Adipocyte (in vitro differentiated cells): ENCODE measurements at places on chromosomes 13 and 19.
A peak's percentile ranks its signal among the peaks of the same experiment; 100 is the strongest.

- DNase-seq = no peak
Observed at GRCh38 chr13:44223770-44224444, 149.7 kb upstream of the SERP2 start.

DNA sequence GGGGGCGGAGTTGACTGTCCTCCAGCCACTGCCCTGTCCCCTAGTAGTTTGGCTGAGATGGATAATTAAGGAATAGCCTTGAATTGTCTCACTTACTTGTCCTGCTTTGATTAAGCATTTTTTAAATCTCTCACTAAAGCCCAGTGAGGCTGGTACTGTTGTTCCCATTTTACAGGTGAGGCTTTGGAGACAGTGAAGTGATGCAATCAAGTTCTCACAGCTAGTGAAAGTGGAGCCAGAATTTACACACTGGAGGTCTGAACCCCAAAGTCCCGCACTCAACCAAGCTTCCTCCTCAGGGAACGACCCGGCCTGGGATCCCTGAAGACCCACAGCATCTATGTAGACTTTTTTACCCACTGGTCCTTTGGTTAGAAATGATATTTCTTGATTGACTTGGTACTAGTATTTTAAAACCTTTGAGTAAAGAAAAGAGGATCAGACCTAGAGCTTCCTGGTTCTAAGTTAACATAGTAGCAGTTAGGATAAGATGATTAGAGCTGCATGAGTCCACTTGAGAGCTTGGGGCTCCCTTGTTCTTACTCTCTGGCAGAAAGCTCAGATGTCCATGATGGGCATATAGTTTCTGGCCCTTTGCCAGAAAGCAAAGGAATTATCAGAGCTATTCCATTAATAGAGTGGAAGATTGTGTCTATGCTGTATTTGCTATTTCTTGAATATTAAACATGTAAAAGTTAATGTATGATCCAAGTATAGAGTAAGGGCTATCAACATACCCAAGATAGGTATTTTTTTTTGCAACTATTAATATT, 154.3 kb downstream of the LMO7 start:
- no peak for DNase-seq

DNA sequence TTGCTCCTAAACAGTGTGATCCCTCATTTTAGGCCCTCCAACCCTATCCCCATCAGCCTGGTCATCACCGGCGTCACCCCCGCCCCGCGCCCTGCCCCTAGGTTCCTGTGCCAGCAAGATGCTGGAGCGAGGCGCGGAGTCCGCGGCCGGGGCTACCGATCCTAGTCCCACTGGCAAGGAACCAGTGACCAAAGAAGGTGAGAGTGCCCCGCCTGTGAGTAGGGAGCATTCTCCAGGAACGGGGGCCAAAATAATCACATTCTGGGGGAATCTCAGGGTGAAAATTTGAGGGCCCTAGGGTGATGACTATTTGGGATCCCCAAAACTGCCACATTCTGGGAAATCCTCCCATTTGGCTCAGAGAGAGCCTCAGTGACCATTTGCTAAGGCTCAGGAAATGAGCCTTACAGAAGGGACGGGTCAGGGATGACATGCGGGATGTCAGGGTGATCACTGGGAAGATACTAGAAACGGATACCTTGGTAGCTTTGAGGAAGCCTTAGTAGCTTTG, 1.4 kb downstream of the ZNF575 start:
- DNase-seq = no peak

DNA sequence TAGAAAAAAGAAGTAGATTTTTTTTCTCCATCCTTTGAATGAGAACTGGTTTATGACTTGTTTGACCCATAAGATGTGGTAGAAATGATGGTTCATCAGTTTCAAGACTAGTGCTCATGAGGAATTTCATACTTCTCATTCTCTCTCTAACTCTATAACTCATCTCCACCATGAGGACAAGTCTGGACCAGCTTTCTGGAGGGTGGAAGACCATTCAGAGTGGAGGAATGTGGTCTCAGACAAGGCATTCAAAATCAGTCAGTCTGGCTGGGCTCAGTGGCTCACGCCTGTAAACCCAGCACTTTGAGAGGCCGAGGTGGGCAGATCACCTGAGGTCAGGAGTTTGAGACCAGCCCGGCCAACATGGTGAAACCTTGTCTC, 3.5 kb upstream of the EID2 start:
- no peak for DNase-seq

DNA sequence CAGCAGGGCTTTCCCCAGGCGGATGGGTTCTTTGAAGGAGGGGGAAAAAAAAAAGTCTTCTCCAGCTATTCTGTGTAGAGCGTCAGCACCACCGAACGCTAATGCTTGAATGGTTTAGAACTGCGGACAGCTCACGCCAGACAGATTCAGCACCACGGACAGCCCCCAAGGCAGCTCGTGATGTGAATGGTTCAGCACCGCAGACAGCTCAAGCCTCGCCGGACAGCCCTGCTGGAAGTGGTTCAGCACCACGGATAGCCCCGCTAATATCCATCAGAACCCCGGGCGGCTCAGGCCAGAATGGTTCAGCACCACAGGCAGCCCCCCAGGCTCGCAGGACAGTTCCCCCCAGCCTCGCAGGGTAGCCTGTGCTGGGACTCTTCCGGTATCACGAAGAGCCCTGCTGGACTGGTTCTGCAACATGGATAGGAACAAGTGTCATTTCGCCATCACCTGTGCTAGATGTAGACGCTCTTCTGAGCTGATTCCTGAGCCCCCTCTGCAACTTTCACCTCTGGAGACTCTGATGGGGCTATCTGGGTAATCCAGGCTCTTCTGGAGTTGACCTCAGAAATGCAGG, 4.9 kb upstream of the SMIM17 start:
- DNase-seq = peak; percentile 84

DNA sequence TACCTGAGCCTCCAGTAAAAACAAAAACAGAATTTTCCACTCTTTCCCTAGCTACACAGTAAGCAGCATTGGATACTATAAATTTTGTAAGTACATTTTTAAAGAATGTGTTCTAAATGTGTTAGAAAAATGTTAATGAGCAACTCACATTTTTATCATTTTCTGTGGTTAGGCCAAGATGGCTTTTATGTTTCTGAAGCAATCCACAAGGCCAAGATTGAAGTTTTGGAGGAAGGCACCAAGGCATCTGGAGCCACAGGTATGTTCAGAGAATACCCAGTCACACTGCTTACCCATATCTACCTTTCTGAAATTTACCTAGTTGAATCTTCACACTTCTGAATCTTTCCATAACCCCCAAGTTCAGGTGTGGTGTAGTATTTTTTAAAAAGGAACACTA, 21.6 kb downstream of the SERPINE3 start:
- no peak for DNase-seq

GRCh38 chr19:7535998-7536695, 630 bp downstream of the PNPLA6 start:
- DNase-seq = no peak

DNA sequence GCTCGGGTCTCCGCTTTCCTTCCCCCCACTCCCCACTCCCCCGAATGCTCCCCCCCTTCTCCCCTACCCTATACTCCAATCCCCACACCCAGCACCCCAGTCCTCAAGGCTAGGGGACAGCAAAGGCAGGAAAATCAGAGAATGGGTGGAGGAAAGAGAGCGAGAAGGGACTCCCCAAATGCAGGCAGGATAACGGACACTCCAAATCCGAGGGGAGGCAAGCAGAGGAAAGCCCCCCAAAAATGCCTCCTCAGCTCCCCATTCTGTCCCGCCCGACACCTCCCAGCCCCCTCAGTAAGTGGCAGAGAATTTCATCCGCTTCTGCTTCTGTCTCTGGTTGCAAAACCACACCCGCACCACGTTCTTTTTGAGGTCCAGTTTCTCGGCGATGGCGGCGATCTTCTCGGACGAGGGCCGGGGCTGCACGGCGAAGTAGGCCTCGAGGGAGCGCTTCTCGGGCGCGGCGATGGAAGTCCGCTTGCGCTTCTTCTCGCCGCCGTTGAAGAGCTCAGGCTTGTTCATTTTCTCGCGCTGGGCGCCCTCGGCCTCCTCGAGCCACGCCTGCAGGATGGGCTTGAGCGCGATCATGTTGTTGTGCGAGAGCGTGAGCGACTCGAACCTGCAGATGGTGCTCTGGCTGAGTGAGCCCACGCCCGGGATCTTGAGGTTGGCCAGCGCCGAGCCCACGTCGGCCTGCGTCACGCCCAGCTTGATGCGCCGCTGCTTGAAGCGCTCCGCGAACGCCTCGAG, 2.1 kb downstream of the POU4F1 start:
- DNase-seq = no peak

GRCh38 chr19:2475018-2475701, 767 bp upstream of the GADD45B start:
- peak; percentile 69 for DNase-seq

GRCh38 chr13:107582171-107582570, 633.2 kb downstream of the LIG4 start:
- DNase-seq = no peak

- no peak for DNase-seq
Observed at GRCh38 chr19:50573741-50574461, 5.7 kb upstream of the LRRC4B start.

DNA sequence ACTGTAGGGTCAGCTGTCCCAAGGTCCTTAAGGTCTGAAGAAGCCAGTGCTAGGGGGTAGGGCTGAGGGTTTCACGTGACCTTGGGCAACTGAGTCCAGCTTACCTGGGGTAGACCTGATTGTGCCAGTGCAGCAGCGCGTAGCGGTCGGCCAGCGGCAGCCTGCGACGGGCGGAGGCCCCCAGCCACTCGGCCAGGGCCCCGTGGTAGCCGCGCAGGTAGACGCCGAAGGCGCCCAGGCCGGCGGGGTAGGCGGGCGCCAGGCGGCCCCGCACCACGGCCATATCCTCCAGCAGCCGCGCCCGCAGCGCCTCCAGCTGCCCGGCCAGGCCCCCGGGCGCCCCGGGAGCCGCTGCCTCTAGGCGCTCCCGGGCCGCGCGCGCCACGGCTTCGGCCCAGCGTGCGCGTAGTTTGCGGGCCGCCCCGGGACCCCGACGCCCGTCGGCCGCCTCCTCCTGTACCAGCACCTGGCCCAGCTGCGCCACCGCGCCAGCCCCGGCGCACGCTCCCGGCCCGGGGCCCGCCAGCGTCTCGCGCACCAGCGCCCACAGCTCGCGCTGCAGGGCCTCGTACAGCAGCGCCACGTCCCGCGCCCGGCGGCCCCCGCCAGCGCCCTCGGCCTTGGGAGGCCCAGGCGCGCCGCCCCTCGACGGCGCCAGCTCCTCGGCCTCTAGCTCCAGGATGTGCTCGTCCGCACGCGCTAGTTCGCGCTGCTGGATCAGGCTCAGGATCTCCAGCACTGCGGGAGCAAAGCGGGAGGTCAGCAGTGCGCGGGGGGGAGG, 10.9 kb downstream of the EXOC3L2 start:
- no peak for DNase-seq

DNA sequence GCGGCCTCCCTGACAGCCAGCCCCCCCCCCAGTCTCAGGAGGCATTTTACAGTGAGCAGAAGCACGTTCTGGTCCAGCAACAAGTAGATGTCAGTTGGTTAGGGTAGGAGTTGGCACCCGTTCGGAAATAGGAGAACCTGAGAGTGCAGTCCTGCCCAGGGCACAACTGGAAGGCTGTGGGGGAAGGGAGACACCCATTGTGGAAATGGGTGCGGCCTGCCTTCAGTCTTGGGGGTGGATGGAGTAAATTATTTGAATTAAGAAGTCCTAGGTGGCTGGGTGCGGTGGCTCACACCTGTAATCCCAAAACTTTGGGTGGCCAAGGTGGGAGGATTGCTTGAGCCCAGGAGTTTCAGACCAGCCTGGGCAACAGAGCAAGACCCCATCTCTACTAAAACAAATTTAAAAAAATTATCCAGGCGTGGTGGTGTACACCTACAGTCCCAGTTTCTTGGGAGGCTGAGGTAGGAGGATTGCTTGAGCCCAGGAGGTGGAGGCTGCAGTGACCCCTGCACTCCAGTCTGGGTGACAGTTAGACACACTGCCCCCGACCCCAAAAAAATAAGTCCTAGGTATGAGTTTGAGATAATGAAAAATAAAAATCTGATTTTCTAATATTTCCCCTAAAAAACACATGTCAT, 1.2 kb downstream of the CIRBP start:
- peak; percentile 43 for DNase-seq

- DNase-seq = peak; percentile 70
Observed at GRCh38 chr13:99033814-99034213, 56.0 kb upstream of the DOCK9 start.
